ENCODE measurements at places on chromosomes 3 and 15.

DNA sequence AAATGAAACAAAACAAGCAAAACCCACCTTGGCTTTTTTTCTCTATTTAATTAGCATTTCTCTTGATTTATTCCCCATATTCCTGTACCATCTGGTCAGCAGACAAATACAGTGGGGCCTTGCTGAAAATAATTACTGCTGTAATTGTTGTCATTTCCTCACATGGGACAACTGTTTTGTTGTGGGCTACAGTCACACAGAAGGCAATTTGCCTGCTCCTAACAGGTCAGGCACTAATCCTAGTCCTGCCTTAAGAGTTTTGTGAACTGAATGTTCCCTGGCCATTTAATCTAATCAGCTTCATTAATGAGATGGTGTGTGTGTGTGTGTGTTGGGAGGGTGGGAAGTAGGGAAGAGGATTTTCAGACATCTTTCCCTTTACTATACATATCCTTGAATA, 11.6 kb downstream of the TRPC1 start:
- H3K4me3 ChIP-seq = no peak overlapping the region
- H3K27me3 ChIP-seq = peaks cover 3% of the 10 kb centered on the region
- H3K36me3 ChIP-seq = no peaks in the 10 kb centered on the region
- H3K4me1 ChIP-seq = no peaks in the 10 kb centered on the region

- no peak overlapping the region for H3K4me3 ChIP-seq
- no peaks in the 10 kb centered on the region for H3K27me3 ChIP-seq
- no peaks in the 10 kb centered on the region for H3K36me3 ChIP-seq
- no peak for DNase-seq
- H3K4me1 ChIP-seq = no peaks in the 10 kb centered on the region
Observed at GRCh38 chr15:33100314-33100713, 94.2 kb downstream of the FMN1 start.

DNA sequence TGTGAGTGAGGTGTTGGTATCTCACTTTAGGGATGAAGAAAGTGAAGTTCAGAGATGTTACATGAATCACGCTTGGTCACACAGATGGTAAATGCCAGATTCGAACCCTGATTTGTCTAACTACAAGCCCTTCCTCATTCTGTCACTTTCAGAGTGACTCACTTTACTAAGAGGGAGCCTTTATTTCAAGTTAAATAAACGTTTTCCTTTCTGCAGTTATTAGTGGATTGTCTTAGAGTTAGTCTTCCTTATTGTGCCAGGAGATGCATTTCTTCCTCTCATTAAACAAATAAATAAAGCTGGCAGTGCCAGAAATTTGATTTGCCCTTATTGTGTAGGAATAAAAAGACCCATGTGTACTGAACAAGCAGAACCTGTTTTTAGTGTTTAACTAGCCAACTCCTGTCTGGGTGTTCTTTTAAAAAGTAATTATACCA, 162.5 kb downstream of the AKAP13 start:
- peak overlapping the region; percentile 53 for H3K27ac ChIP-seq
- H3K36me3 ChIP-seq = peaks cover 2% of the 10 kb centered on the region
- no peaks in the 10 kb centered on the region for H3K27me3 ChIP-seq
- H3K4me1 ChIP-seq = peaks cover 10% of the 10 kb centered on the region

GRCh38 chr15:100710222-100710621, 107.8 kb downstream of the ASB7 start:
- no peak overlapping the region for H3K27ac ChIP-seq
- H3K4me1 ChIP-seq = no peaks in the 10 kb centered on the region
- H3K27me3 ChIP-seq = no peaks in the 10 kb centered on the region
- H3K4me3 ChIP-seq = no peak overlapping the region

- peaks cover 14% of the 10 kb centered on the region for H3K4me1 ChIP-seq
- H3K4me3 ChIP-seq = no peak within 1 kb of the TSS
- H3K27me3 ChIP-seq = peaks cover 23% of the 10 kb centered on the region
- no peak for DNase-seq
Observed at GRCh38 chr3:184377882-184378445, at the start of gene THPO. THPO (minus strand) TSS chr3:184378207; CDS start chr3:184376259, 1,948 bp downstream.

- H3K36me3 ChIP-seq = no peaks in the 10 kb centered on the region
- H3K4me3 ChIP-seq = no peak overlapping the region
- no peak overlapping the region for H3K27ac ChIP-seq
- peaks cover 16% of the 10 kb centered on the region for H3K4me1 ChIP-seq
Observed at GRCh38 chr15:91366111-91366510, 266.1 kb downstream of the SV2B start.

- peaks cover 6% of the 10 kb centered on the region for H3K36me3 ChIP-seq
- no peak for DNase-seq
- H3K4me3 ChIP-seq = no peak overlapping the region
- H3K4me1 ChIP-seq = peaks cover 10% of the 10 kb centered on the region
- H3K27ac ChIP-seq = no peak overlapping the region
Observed at GRCh38 chr3:132418916-132419315, 1.6 kb downstream of the DNAJC13 start.

GRCh38 chr3:42823351-42823750, 14.1 kb downstream of the ACKR2 start:
- H3K27me3 ChIP-seq = no peaks in the 10 kb centered on the region
- H3K4me1 ChIP-seq = no peaks in the 10 kb centered on the region
- no peak for DNase-seq
- no peak overlapping the region for H3K27ac ChIP-seq
- H3K36me3 ChIP-seq = no peaks in the 10 kb centered on the region
- no peak overlapping the region for H3K4me3 ChIP-seq

GRCh38 chr15:27842526-27842925, 256.6 kb downstream of the OCA2 start:
- no peak for DNase-seq
- H3K4me3 ChIP-seq = no peak overlapping the region
- no peaks in the 10 kb centered on the region for H3K4me1 ChIP-seq

DNA sequence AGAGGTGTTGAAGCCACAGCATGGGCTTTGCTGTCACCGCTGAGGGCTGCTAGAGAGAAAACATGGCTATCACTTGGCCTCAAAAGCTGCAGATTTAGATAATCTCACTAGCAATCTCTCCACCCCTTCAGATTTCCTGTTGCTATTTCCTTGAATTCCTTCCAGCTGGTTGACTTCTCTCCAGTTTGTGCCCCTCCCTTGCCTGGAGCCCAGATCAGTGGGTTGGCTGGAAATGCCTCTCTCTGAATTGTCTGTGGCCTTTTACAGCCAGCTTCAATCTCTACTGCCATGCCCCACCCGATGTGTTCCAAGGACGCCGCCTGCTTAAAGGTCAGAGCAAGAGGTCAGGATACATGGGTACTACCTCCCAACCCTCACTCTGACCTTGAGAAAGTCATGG, 294.1 kb downstream of the NTRK3 start:
- H3K27ac ChIP-seq = no peak overlapping the region
- H3K4me3 ChIP-seq = no peak overlapping the region
- no peaks in the 10 kb centered on the region for H3K36me3 ChIP-seq
- no peaks in the 10 kb centered on the region for H3K27me3 ChIP-seq
- H3K4me1 ChIP-seq = no peaks in the 10 kb centered on the region

DNA sequence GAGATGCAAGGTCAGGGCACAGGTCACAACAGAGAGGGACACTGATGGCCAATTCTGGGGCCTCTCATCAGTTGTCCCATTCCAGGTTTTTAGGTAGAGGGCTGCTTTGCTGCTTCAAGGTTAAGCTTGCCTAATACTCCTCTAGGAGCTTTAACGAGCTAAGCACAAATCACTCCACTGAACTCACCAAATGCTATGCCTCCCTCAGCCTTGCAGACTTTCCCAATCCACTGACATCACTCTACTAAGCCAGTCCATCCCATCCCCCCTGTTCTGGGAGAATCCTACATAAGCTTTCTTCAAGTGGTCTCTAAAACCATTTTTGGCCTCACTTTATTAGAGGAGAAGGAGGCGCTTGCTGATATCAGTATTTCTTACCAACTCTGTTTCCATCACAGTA, 24.8 kb upstream of the PDCD6IP start:
- H3K4me3 ChIP-seq = no peak overlapping the region
- no peak overlapping the region for H3K27ac ChIP-seq
- no peaks in the 10 kb centered on the region for H3K27me3 ChIP-seq
- no peak for DNase-seq
- H3K4me1 ChIP-seq = no peaks in the 10 kb centered on the region

DNA sequence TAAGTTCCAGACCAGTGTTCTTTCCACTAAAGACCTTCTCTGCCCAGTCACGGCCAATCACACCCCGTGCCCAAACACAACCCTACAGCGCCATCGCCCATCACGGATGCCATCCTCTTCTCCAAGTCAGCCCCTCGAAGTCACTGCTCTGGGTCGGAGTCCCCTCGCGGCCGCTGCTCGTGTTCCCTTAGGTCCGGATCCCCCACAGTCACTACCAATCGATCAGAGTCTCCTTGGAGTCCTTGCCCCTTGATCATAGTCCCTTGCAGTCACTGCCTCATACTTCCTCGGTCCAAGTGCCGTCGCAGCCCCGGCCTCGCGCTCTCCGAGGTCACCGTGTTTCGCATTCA, 461 bp downstream of the PCYT1A start:
- peaks cover 19% of the 10 kb centered on the region for H3K4me1 ChIP-seq
- no peaks in the 10 kb centered on the region for H3K27me3 ChIP-seq
- H3K4me3 ChIP-seq = peak overlapping the region; percentile 62

DNA sequence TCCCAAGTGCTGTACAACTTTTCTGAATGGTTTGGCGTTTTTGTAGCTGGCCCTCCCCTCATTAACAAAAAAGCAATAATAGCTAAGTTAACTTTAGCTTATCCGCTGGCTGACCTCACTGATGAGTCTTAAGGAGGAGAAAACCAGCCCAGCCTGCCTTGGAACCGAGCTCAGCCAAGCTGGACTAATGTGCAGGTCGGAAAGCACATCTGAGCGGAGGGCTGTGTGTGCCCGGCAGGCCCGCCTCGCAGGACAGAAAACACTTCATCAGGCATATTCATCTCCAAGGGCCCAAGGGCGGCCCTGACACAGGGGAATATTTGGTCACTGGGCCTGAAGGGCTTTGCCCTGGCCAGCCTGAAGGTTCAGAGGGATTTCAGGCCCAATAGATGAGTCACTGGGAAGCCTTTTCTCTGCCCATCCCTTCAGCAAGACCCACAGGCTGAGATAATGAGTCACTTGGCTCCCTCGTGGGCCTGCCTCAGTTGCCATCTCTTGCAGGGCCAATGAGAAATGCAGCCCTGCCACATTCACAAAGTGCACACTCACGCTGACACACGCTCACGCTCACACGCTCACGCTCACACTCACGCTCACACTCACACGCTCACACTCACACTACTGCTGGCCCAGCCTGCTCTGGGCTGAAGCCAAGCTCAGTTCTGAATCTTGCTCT, 75.1 kb downstream of the SLC12A8 start:
- no peak overlapping the region for H3K4me3 ChIP-seq
- DNase-seq = no peak
- H3K4me1 ChIP-seq = peaks cover 34% of the 10 kb centered on the region
- no peaks in the 10 kb centered on the region for H3K27me3 ChIP-seq

DNA sequence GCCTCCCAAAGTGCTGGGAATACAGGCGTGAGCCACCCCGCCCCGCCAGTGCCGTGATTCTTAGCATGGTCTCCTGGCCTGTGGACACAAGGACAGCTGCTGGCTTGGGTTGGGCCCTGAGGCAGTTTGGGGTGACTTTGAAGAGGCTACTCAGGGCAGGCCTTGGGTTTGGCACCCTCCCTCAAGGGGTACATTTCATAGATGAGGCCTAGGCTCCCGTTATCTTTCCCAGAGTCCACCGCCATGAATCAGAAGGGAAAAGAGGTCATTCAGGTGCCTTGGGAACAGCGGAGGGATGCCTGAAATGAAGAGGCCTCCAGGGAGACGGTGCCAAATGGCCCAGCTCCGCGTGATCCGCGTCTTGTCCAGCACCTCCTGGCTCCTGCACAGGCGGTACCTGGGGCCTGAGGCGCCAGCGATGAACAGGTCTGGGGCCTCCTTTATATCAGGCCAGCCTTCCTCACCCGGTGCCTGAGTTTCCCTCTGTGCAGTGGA, 9.3 kb downstream of the GNAI2 start:
- H3K4me1 ChIP-seq = peaks cover 100% of the 10 kb centered on the region
- H3K36me3 ChIP-seq = peaks cover 19% of the 10 kb centered on the region
- H3K27ac ChIP-seq = peak overlapping the region; percentile 85

- no peaks in the 10 kb centered on the region for H3K4me1 ChIP-seq
- H3K27ac ChIP-seq = no peak overlapping the region
- H3K27me3 ChIP-seq = no peaks in the 10 kb centered on the region
- DNase-seq = no peak
- no peak overlapping the region for H3K4me3 ChIP-seq
Observed at GRCh38 chr3:45425237-45425933, 37.0 kb downstream of the LARS2 start.

- H3K4me3 ChIP-seq = no peak overlapping the region
- no peaks in the 10 kb centered on the region for H3K27me3 ChIP-seq
- no peak overlapping the region for H3K27ac ChIP-seq
- H3K36me3 ChIP-seq = no peaks in the 10 kb centered on the region
Observed at GRCh38 chr3:55570271-55570711, 83.2 kb upstream of the WNT5A start.

DNA sequence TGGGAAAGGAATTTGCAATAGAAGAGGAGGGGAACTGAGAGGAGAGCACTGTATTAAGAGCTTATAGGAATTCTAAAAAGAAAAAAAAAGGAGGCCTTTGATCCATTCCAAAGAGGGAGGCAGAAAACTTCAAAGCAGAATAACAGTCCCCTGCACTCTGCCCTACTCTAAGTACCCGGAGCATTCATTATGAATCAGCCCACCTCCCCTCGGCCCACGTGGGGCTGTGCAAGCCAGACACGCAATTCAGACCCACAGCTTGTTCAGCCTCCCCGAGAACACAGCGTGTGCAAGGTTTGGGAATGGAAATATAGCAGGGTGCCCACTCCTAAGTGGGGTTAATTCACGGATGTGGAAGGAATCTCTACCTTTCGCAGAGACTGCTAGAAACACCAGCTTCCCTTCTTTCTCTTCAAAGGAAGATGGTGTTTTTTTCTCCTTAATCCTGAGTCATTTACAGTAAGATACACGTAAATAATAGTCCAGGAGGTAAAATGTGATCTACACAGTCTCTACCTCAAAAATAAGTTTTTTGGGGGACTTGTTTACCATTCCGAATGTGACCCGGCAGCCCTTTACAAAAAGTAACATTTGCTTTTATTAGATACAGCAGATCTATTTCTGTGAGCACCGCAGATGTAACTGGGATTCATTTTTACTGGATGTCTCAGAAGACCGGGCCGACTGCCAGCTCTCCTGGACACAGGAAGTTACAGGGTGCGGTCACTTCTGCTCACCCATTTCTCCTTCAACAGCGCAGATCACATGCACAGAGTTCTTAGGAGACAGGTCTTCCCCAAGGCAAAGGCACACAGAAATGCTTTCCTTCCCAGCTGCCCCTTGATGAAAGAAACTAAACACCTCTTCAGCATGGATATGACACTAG, 768.5 kb upstream of the CFAP20DC start:
- H3K27ac ChIP-seq = no peak overlapping the region
- no peaks in the 10 kb centered on the region for H3K36me3 ChIP-seq
- no peaks in the 10 kb centered on the region for H3K4me1 ChIP-seq
- no peak overlapping the region for H3K4me3 ChIP-seq
- no peaks in the 10 kb centered on the region for H3K27me3 ChIP-seq
- DNase-seq = no peak

- no peaks in the 10 kb centered on the region for H3K27me3 ChIP-seq
- H3K4me3 ChIP-seq = no peak overlapping the region
- no peaks in the 10 kb centered on the region for H3K4me1 ChIP-seq
- no peak overlapping the region for H3K27ac ChIP-seq
Observed at GRCh38 chr3:46903341-46904302, 26.1 kb downstream of the PTH1R start.

Data from natural killer cell (primary cell).